SK-N-SH (cell line): ENCODE measurements at places on chromosomes 13 and 19. TPM values are rescaled to one million over a fixed set of nuclear protein-coding genes. Genes with fewer than 3 reads are reported as not detected.

The ERICH4 gene
- polyA plus RNA-seq, result not detected in 2 replicates

The ZNF85 gene
- polyA plus RNA-seq, result 2.0 and 2.9 TPM in 2 replicates

The CPAMD8 gene
- 1.0 and 1.2 TPM in 2 replicates for polyA plus RNA-seq

GRCh38 chr19:10422846-10423245, 2.5 kb downstream of the PDE4A start:
- DNase-seq, result peak; percentile 25

DNA sequence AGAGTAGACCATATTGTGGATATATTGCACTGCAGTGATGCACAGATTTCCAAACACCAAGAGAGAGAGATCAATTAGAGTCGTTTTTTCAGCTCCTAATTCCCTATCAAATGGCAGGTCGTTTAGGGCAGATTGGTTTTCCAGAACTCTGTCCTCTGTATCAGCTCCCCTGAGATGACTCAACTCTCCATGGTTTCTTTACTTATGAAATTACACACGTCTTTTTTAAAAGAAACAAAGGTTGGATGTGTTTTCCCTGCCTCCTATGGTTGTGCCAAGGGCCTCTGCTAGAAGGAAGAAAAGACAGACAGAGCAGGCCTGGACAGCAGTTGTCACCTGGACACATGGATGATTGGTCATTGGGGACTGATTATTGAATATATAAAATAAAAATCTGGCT, 478.1 kb upstream of the NBEA start:
- DNase-seq, result no peak

GRCh38 chr13:86877441-86877840, 793.7 kb upstream of the SLITRK5 start:
- no peak for DNase-seq

- no peak for DNase-seq
Observed at GRCh38 chr13:96925916-96926628, 68.2 kb downstream of the OXGR1 start.

DNA sequence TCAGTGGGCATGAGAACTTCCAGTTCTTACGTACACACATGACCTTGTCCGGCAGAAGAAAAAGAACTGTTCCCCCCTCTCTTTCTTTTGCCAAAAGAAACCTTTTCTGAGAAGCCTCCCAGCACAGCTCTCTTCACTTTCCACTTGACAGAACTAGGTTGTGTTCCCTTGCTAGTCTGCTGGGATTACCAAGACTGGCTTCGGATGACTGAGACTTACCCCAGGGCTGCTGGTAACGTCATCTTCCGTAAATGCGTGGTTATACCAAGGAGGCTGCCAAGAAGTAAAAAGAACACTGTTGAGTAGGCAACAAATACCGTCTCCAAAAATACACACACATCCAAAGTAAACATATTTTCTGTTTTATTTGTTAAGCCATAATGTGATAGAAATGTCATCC, 908.2 kb downstream of the EFNB2 start:
- DNase-seq, result no peak

DNA sequence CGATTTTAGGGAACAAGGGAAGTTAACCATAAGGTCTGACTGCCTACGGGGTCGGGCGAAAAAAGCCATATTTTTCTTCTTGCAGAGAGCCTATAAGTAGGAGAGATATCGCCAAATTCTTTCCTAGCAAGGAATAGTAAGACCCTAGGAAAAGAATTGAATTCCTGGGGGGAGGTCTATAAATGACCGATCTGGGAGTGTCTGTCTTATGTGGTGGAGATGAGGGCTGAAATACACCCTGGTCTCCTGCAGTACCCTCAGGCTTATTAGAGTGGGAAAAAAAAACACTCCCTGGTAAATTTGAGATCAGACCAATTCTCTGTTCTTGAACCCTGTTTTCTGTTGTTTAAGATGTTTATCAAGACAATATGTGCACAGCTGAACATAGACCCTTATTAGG, 447.5 kb upstream of the ATXN8OS start:
- DNase-seq, result no peak

DNA sequence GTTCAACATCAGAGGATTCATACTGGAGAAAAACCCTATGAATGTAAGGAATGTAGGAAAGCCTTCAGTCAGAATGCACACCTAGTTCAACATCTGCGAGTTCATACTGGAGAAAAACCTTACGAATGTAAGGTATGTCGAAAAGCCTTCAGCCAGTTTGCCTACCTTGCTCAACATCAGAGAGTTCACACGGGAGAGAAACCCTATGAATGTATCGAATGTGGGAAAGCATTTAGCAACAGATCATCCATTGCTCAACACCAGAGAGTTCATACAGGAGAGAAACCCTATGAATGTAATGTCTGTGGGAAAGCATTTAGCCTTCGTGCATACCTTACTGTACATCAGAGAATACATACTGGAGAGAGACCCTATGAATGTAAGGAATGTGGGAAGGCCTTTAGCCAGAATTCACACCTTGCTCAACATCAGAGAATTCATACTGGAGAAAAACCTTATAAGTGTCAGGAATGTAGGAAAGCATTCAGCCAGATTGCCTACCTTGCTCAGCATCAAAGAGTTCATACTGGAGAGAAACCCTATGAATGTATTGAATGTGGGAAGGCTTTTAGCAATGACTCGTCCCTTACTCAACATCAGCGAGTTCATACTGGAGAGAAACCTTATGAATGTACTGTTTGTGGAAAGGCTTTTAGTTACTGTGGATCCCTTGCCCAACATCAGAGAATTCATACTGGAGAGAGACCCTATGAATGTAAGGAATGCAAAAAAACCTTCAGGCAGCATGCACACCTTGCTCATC, 15.4 kb downstream of the ZNF570 start:
- no peak for DNase-seq

- DNase-seq, result no peak
Observed at GRCh38 chr13:30652746-30653386, 35.1 kb downstream of the USPL1 start.

- no peak for DNase-seq
Observed at GRCh38 chr13:51147732-51148131, 36.7 kb upstream of the C13orf42 start.

- DNase-seq, result no peak
Observed at GRCh38 chr19:48645620-48646000, 377 bp downstream of the CA11 start.

DNA sequence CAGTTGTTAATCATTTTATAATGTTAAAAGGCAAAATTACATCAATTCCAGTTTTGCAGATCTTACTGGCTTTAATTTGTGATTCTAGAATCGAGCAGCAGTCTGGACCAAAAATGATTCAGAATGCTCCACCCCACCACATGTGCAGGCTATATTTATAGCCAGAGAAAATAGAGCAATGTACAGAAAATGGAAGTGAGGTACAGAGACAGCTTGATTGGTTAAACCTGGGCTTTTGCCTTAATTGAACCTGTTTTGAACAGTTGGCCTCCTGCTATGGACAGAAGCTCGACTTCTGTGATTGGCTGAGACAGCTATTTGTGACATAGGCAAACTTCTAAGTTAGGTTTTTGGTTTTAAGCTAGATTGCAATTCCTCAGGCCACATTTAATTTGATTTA, 607.4 kb upstream of the MIR17HG start:
- DNase-seq, result no peak

GRCh38 chr13:40269086-40269485, 397.4 kb downstream of the FOXO1 start:
- no peak for DNase-seq

- DNase-seq, result no peak
Observed at GRCh38 chr19:47786566-47786965, 8.1 kb downstream of the SELENOW start.
